Peyer's patch (tissue), 4 donors: ENCODE measurements at places on chromosomes 11 and 22. TPM values are rescaled to one million over a fixed set of nuclear protein-coding genes. Genes with fewer than 3 reads are reported as not detected.

DDI1 gene
- total RNA-seq, result not detected

OR2AG2 gene
- total RNA-seq, result 1.2 TPM

COA4 gene
- 88.3 TPM for total RNA-seq

RAB39A gene
- total RNA-seq, result 0.67 TPM

EMID1 gene
- 7.1 TPM for total RNA-seq

MN1 gene
- 1.3 TPM for total RNA-seq

P2RX3 gene
- total RNA-seq, result not detected

OR52A1 gene
- not detected for total RNA-seq
